OCI-LY7 (cell line): ENCODE measurements at places on chromosomes 2 and 18.

- DNase-seq: no peak
Measured at GRCh38 chr2:138615257-138615656, 113.7 kb downstream of the SPOPL start.

DNA sequence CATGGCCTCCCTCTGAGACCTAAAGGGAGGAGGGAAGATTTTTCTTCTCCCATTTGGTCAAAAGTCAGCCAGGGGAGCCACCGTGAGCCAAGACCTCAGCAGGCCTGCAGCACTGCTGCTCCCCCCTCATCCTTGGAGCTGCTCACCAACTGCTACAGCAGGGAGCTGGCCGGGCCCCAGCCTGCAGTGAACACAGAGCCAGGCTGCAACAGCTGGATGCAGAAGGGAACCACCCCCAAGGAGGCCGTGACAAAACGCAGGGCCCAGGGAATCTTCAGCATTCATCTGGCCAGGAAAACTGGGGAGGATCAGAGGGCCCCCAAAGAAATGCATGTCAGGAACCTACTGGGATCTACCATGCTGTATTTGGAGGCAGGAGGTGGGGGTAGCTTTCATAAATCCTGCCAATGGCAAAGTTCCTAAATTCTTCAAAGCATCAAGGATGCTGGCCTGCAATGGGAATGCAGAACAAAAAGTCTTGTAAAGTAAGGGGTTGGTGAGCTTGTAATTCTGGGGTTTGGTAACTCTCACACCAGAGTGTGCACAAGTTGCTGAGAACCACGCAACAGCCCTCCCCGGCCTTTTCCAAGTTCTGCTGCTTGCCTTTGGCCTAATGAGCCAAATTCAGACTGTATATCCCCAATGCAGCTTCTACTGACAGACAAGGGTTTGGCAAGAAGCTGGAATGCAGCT is 61.0 kb downstream of the CACNB4 start:
- no peak for DNase-seq

- no peak for DNase-seq
Measured at GRCh38 chr2:158512323-158512722, 55.6 kb downstream of the PKP4 start.

- DNase-seq: peak; percentile 20
Measured at GRCh38 chr18:55781481-55781957, 193.5 kb upstream of the TCF4 start.

GRCh38 chr2:190446750-190447516 is 38.8 kb downstream of the MFSD6 start:
- DNase-seq: no peak

DNA sequence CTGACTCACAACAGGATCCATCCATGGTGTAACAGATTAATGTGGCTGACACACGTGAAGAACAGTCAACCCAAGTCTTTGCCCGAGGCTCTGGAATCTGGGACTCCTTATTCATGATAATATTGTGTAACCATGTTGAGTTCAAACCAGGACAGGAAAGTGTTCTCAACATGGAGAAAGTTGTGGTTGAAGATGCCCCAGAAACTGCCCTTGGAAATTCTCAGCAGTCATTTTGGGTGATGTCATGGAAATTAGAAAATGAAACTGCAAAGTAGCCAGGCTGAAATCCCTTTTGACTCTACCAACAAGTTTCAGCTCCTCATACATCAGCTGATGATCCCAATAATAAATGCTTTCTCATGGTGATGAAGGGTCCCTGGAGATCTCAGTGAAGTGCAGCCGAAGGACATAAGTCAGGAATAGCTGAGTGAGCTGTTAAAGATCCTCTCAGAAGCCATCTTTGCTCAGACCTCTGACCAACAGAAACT is 307.7 kb downstream of the TNS1 start:
- no peak for DNase-seq

DNA sequence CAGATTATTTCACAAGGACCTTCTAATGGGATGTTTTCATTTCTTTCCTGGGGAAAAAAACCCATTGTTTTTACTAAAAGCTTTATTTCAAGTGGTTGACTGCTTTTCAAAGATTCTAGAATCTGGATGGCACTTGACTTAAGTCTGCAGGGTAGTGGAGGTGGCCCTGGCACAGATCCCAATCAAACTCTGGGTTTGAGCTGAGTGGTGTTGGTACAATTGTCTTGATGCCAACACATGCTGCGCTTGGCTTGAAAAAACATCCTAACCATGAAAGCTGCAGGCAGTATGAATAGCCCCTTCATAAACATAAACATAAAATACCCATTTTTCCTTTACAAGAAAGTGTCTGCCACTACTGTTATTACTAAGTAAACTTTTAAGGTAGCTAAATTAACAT is 3.6 kb downstream of the PAPOLG start:
- no peak for DNase-seq

- DNase-seq: no peak
Measured at GRCh38 chr2:238286551-238286950, 1.9 kb downstream of the PER2 start.

- DNase-seq: peak; percentile 82
Measured at GRCh38 chr2:47520302-47520630, 117.3 kb downstream of the MSH2 start.

DNA sequence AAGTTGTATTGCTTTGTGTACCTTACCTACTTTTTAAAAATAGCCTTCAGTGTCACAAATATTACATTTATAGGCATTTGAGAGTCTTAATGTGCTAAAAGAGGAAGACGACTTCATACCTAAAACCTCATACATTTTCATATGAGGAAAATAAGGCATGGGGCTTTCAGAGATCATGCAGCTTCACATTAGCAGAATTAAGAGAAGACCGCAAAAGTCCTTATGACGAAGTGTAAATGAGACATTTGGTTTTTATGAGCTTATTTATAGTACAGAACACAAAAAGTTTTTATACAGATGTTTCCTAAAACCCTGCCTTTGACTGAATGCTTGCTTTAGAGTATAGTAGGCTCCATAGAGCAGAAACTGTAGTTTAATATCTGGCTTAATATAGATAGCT is 10.1 kb upstream of the CCDC138 start:
- peak; percentile 26 for DNase-seq

GRCh38 chr18:12838178-12838634 is 45.8 kb downstream of the PTPN2 start:
- peak; percentile 31 for DNase-seq

DNA sequence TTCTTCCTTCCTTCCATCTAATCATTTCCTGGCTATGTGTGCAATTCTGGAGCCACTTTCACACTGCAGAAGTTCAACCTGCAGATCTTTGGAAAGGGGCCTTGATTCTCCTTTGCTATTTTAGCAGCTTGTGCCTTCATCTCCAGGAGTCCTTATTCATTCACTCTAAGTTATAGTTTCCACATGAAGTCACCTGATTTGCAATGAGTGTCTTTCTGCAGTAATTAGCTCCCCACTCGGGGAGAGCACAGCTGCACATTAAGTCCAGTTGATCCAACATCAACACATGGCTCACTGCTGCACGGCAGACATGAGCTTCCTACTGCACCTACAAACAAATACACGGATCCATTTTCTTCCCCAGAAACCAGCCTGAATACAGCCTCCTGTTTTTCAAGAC is 323.1 kb upstream of the TNP1 start:
- no peak for DNase-seq

GRCh38 chr2:157592374-157592773 is 36.3 kb downstream of the ACVR1C start:
- no peak for DNase-seq

DNA sequence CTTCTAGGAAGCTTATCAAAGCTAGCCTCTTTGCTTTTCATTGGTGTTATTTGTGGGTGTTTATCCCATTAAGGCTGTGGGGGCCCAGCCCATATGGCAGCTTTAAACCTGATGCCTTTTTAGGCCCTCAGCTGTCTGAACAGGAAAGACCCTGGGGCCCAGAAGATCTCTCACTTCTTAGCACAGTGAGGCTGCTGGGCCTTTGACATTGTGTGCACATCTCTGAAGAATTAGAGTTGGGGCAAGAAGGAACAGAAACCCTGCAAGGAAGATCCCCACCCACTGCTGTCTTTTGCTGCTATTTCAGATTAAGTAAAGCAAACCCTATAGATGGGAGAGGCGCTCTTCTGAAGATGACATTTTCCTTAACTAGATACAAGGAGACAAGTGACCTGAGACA is 250.0 kb downstream of the SMAD2 start:
- peak; percentile 1 for DNase-seq

DNA sequence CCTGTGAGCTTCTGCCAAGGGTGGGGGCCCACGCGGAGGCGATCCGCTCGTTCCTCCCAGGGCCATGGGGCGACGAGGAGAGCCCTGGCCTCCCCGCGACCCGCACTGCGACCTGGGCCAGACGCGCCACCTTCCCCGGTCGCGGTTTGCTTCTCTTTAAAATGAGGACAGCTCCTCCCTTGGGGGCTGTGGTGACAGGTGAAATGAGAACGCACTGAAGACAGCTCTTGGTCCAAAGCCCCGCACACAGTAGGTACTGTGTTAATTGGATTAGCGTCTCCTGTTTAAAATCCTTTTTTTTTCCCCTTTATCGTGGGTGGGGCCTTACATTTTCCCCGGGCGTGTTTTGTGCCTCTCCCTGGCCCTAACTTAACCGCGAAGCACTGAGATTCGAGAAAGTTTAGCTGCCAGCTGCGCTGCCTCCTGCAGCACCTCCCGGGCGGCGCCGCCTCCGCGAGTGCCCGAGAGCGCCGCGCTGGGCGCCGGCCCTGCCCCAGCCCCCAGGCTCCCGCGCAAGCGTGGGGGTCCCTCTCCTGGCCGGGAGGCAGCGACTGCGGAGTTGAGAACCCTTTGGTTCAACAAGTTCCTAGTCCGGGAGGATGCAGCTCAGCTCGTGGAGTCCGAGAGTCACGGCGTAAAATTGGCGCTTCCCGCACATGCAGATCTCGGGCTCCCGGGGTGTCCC is 1.1 kb downstream of the HPCAL1 start:
- DNase-seq: peak; percentile 59

DNA sequence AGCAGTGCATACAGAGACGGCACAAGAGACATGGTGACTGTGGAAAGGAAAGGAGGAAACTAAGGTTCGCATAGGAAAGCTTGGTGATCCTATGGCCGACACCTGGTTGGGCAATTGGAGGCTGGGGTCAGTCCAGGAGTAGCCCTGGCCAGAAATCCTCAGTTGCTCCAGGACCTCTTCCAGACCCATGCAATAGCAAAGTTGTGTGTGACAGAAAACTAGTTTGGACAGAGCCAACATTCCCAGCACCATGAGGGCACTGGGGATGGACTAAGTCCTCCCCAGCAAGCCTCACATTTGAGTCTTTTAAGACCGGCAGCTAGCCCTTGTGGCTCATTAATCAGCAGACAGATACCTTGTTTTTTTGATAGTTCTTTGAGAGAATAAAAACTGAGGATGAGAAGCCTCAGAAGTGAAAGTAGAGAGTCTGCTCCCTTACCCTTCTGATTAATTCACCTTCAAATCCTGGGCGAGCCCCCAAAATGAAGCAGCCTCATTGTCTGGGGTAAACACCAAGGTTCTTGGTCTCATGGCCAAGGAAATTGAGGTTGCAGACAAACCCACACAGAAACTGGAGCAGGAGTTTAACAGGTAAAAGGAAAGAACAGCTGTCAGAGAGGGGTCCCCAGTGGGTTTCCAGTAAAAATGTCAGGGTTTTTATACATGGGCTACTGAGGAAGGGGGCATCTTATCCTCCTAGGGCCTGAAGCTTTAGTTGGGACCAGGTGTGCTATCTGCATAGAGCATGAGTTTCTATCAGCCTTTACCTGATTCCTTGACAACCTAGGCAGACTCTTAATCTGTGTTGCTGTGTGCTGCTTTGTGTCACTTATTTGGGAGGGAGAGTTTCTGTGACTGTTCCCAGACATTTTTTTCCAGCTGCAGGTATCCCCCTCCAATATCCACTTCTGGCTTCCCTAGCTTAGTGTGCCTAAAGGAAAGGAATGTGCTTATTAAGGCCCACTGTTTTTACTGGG is 39.1 kb downstream of the STK17B start:
- DNase-seq: peak; percentile 61

- no peak for DNase-seq
Measured at GRCh38 chr18:36205166-36205565, 17.9 kb downstream of the MOCOS start.

DNA sequence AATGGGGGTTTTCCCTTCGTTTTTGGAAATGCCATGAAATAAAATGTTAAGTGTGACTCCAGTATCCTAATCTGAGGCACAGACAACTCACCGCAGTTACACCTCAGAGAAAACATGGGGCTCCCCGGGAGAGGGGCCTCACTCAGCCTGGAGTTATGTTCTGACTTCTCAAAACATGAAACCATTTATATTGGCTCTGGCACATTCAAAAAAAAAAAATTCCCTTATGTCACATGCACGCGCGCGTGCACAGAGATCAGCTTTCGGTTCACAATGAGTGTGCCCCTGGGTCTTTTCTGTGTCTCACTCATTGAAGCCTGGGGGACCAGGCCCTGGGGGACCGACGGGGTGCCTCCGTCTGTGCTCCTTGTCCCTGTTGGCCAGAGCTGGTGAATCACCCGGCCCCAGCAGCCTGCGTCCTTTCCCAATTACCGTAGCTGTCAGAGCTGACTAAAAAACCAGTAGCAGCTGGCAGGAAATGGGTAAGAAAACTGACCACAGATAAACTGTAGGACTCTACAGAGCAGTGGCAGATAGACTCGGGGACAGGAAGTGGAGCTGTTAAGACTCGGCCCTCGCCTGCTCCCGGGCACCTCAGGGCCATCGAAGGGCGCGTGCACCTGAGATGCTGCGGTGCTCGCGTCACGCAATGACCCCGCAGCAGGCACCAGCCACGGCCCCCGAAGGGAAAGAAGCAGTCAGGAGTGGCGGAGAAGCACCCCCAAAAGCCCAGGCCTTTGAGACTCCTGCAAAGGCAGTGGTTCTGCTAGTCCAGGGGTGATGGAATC is 138.3 kb upstream of the ID2 start:
- DNase-seq: peak; percentile 91

- DNase-seq: peak; percentile 33
Measured at GRCh38 chr2:20507166-20507692, 60.4 kb downstream of the RHOB start.

- no peak for DNase-seq
Measured at GRCh38 chr2:20217041-20217970, 7.6 kb downstream of the SDC1 start.

GRCh38 chr2:196369967-196370366 is 198.6 kb upstream of the STK17B start:
- no peak for DNase-seq

- DNase-seq: no peak
Measured at GRCh38 chr2:11589316-11589940, 55.6 kb downstream of the GREB1 start.

GRCh38 chr2:120331903-120332302 is 14.0 kb upstream of the INHBB start:
- DNase-seq: no peak

DNA sequence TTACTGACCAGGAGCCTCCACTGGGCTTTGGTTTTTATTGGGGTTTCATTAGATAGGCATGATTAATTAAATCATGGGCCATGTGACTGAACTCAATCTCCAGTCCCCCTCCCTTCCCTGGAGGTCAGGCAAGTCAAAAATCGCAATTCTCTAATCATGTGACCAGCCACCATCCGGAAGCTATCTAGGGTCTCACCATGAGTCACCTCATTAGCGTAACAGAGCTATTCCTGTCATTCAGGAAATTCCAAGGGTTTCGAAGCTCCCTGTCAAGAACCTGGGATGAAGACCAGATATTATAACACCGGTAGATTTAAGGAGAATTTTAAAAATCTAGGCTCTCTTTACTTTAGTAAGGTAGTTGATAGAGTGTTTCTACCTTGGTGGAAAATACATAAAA is 180.3 kb upstream of the TCF4 start:
- DNase-seq: no peak

GRCh38 chr2:239147376-239147775 is 253.4 kb downstream of the HDAC4 start:
- no peak for DNase-seq

- DNase-seq: no peak
Measured at GRCh38 chr18:1483385-1483784, 578.7 kb downstream of the ADCYAP1 start.

GRCh38 chr2:222955008-222955407 is 94.2 kb downstream of the ACSL3 start:
- no peak for DNase-seq

- DNase-seq: no peak
Measured at GRCh38 chr2:20103530-20103929, 52.1 kb upstream of the LAPTM4A start.
